Heart left ventricle (tissue), 16 donors: ENCODE measurements at places on chromosomes 13 and 19. TPM values are rescaled to one million over a fixed set of nuclear protein-coding genes. Genes with fewer than 3 reads are reported as not detected.

SLC1A6 gene
- total RNA-seq = not detected

CACNA1A gene
- 0.49 TPM for total RNA-seq

ARRDC2 gene
- total RNA-seq = 35.5 TPM

FCAR gene
- 0.62 TPM for total RNA-seq

SUGP2 gene
- total RNA-seq = 73.5 TPM

MOB3A gene
- 16.7 TPM for total RNA-seq

GRCh38 chr19:30733826-30734550, 361.8 kb downstream of the ZNF536 start:
- DNase-seq = no peak

- no peak for DNase-seq
These were observed 30.5 kb upstream of the KCTD4 start for GRCh38 chr13:45231305-45231704.

GRCh38 chr19:45972081-45972946, 1.4 kb downstream of the NOVA2 start:
- peak; percentile 48 for DNase-seq

DNA sequence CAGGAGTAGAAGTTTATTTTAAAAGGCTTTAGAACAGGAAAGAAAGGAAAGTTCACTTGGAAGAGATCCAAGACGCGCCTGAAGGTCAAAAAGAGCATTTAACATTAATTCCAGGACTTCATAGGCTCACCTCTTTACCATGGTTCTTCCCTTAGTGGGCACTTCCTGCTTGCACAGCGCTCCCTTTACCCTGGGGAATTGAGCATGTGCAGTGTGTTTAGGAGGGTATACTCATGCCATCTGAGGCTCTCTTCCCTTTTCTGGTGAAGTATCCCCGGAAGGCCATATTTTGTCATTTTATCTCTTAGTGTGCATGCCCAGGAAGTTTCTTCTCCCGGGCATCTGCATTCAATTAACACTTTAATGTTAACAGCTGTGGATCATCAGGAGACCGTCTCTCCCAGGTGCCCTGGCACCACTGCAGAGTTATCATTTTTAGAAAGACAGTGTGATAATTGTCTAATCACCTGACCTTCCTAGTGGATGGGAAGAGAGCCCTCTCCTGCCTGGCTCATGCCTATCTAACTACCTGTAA, 66.1 kb upstream of the ABCC4 start:
- no peak for DNase-seq

GRCh38 chr19:31586282-31586681, 237.0 kb upstream of the TSHZ3 start:
- DNase-seq = no peak

DNA sequence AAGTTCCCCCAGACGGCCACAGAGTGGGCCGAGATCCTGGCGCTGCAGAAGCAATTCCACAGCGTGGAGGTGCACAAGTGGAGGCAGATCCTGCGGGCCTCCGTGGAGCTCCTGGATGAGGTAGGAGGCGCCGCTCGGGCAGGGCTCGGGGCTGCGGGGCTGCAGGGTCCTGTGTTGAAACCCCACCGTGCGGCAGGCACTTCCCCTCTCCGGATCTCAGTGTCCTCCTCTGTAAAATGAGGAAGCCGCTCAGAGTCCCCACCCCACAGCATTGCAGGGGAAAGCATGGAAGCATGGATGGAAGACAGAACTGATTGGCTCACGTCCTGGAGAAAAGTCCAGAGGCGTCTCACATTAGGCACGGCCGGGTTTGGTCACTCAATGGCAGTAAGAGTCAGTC, 6.8 kb upstream of the SCN1B start:
- no peak for DNase-seq

DNA sequence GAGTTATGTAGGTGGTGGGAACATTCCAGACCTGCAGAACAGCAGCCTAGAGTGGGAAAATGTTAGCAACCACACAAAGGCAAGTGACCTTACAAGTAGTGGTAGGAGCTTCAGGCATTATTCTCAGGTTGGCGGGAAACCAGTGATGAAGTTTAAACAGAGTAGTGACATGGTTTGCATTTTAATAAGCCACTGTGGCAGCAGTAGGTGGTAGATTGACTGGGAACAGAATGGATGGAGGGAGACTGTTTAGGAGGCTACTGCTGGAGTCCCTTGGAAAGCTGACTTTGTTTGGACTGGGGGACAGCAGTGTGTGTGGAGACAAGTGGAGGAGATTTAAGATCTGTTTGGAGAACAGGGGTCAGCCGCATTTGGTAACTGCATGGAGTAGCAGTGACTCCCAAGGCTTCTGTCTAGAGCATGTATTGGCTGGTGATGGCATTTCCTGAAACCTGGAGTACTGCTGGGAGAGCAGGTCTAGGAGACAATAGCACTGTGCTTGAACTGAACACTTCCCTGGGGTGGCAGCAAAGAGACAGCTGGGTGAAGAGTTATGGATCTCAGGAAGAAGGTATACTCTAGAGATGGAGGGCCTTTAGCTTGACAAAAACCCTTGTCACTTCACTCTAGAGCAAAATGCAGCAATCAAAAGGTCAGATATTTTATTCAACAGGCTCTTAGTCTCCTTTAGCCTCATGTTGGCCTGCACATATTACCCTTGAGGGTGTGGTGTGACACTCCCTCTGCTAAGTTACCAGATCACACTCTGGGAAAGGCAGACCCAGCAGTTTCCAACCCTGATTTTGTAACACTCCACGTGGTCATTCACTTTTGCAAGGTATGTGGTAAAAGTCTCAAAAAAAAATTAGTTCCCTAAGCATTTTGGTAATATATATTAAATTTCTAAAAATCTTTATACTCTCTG, 70.3 kb downstream of the DHRS12 start:
- DNase-seq = no peak
